ENCODE measurements at places on chromosomes 5 and 9.

- no peak for DNase-seq
These were observed 62.7 kb downstream of the EPB41L4A start for GRCh38 chr5:112356178-112356956.

DNA sequence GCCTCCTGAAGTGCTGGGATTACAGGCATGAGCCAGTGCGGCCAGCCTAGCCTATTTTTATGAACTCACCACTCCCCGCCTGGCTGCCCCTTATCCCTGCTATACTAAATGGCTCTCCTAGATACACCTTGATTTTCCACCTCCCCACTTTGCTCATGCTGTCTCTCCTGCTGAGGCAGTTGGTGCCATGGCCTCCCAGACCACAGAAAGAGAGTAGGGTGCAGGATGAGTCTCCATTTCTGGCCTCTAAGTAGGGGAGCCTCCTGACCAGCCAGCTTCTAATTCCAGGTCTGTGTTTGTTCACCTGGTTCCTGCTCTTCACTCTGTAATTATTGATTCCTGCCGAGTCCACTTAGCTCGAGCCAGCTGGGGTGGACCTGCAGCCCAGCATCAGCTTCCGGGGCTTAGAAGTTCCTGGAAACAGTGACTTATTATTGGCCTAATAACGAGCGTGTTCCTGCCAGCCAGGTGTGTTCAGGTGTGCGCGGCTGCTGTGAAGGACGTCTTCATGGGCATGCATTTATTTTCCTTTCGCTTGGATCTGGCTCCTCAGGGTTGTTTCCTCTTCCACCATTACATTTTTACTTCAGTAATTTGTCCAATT, 34.0 kb downstream of the ZNF618 start:
- DNase-seq: no peak

DNA sequence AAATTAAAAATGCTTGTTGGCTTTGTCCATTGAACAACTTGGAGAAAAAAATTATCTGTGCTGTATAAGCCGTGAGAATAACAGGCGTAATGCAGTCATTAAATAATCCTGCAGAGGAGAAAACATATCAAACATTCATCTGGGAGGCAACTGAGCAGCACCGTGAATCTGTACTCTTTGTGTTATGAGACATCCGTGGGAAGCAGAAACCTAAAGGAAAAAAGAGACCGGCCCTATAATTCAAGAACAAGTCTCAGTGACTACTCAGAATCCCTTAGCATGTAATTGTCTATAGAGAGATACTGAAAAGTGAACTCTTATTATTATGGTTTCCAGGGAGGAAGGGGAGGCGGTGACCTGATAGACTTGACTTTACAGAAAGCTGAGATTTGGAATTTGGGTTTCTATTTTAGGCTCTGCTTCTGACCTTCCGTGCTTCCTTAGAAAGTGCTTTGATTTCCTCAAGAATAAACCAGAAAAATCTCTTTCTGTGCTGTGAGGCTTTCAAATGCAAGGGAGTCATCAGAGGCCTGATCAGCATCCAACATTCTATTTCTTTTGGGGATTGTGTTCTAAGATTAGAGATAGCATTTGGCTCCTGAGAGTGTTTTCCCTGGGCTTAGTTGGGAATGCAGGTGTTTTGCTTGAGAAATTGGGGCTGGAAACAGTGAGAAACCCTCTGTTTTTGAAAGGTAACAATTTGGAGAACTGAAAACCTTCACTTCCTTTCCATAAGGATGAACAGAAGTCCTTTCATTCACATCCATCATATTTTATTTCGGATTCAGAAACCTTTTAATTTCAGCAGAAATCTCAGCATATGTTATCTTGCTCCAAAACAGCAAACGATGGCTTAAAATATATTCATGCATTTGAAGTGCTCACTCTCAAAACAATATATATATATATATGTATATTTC, 296.7 kb downstream of the CSNK1G3 start:
- DNase-seq: no peak

GRCh38 chr5:127878174-127878750, 175.1 kb downstream of the CCDC192 start:
- no peak for DNase-seq

DNA sequence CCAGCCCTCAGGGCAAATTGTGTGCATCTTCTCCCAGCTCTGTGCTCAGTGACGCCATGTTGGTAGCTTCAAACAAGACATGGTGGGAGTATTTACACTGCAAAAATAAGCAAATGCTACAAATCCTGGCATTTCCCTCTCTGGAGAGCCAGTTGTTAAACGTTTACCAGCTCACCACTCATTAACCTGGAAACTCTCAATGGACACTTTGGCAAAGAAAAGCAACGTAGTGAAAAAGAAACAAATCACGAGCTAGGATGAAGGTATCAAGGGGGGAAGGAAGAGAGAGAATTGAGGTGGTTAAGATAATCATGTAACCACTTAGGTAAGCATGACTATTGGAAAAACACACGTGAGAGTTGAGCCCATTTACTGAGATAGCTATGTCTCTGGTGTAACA, 72.5 kb downstream of the MRPS30 start:
- DNase-seq: no peak

- DNase-seq: no peak
These were observed 1941.1 kb upstream of the C9orf72 start for GRCh38 chr9:29514336-29514735.

GRCh38 chr5:171524466-171524865, 105.0 kb downstream of the FGF18 start:
- DNase-seq: no peak

DNA sequence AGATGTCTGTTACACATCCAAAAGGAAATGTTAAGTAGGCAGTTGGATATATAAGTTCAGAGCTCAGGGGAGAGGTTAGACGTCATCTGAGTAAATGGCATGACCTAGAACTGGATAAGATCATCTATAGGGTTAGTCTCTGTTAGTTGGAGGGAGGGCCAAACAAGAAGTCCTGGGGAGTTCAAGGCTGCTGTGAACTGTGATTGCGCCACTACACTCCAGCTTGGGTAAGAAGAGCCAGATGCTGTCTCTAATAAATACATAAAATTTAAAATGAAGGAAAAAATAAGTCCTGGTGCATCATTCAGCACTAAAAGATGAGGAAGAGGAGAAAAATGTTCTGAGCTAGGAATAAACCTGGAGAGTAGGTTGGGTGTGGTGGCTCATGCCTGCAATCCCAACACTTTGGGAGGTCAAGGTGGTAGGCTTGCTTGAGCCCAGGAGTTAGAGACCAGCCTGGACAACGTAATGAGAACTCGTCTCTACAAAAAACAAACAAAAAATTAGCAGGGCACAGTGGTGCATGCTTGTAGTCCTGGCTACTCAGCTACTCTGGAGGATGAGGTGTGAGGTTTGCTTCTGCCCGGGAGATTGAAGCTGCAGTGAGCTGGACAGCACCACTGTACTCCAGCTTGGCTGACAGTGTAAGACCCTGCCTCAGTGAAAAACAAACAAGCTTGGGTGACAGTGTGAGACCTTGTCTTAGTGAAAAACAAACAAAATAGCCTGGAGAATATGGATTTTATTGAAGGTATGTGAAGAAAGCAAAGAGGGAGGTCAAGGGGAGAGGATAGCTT, 123.6 kb downstream of the ACTBL2 start:
- no peak for DNase-seq
